NCI-H146 (cell line): ENCODE measurements at places on chromosomes 2 and 18.

DNA sequence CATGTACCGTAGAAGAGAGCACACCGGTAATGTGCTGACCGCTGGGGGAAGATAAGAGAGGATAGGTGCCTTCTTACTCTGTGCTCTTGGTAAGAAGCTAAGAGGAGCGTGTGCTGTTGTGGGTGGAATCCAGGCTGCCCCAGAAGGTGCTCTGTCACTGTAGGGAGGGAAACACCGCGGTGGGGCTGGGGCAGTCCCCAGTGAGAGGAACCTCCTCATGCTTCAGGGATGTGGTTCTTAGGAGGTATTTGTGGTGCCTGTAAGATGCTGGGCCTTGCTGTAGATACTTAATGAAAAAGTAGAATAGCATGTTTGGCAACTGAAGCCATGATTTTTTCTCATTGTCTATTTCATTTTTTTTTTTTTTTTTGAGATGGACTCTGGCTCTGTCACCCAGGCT, 1.1 kb downstream of the COLEC11 start:
- DNase-seq, result no peak

DNA sequence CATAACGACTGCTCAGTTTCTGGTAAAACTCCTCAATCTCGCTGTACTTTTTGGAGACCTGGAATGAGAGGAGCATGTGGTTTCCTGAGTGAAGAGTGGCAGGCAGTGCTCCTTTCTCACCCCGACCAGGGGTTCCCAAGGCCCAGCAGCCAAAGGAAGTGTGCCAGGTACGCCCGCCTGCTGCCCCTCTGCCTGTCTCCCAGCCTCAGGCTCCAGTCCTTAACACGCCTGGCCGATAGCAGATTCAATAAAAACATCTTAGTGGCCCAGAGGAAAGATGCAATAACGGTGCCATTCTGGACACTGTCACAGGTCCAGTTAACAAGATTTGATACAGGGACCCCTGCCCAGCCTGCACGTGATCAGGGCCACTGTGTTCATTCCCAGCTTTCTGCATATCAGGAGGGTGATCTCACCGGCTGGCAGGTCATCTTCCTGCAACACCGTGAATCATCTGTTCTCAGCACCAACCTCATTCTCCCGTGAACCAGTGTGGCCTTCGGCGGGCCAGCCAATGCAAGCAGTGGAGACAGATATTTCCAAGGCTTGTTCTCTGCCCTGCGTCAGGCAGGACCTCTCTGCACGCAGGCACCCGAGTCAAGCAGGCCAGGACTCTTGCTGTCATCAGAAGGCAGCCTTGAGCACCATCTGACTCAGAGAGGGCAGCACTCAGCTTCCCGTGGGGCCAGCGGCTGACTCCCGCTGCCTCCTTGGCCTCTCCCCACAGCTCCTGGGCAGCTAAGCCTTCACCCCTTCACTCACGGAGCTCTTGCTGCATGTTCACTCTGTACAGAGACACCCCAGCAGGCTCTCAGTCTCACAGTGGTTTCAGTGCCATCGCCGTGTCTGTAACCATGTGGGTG, 9.5 kb downstream of the HS1BP3 start:
- DNase-seq, result no peak

- no peak for DNase-seq
Measured at GRCh38 chr2:106735807-106736206, 150.2 kb downstream of the ST6GAL2 start.

DNA sequence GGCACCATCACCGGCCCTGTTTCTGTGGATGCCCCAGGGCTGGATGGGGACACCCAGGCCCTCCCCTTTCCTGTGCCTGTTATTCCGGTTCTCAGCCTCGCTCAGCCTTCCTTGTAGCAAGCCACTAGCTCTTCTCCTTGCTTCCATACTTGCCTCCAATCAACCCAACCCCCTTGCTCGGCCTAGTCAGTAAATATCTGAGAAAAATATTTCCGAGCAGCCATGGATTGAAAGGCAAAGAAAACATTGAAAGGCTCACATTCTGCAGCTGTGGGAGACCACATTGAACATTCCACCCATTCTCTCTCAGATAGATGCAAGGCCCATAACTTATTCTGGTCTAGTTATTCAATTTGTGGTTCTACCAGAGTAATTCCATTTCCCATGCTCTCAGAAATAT, 114.9 kb downstream of the SPP2 start:
- no peak for DNase-seq

- DNase-seq, result no peak
Measured at GRCh38 chr18:35889677-35890076, 82.8 kb upstream of the RMP24 start.

DNA sequence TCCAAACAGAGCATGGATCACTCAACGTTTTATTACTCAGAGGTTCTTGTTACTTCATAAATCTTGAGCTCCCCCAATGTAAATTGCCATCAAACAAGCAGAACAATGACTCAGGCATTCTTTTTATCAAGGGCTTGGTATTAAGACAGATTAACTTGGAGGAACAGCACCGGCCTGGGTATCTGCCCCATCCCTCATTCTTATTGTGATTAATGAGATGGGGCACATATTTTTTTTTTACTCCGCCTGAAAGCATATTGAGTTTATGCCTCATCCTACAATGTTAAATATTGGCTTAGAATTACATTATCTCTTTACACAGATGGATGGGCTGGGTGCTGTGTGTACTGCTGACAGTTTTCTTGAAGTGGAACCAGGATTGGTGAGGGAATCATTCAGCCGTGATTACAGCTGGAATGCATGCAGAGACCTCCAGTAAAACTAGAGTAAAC, 387.3 kb downstream of the CLIP4 start:
- no peak for DNase-seq

DNA sequence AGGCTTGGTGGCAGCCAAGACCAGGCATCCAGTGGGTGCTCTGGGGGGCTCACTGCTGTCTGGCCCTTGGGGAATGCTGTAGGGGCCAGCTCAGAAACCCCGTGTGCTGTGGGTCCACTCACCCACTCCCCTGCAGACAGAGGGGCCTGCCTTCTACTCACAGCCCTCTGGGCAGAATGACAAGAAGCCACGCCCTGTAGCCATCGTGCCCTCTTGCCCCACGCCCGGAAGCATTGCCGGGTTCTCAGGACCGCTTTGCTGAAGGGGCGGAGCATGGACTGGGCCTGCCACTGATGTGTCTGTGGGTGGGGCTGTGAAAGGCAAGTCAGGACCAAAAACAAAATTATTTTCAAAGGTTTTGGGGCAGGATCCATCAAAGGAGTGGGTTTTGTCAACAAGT, 27.8 kb downstream of the GLI2 start:
- DNase-seq, result no peak
